GM19239 (cell line): ENCODE measurements at places on chromosomes 11 and 22.

DNA sequence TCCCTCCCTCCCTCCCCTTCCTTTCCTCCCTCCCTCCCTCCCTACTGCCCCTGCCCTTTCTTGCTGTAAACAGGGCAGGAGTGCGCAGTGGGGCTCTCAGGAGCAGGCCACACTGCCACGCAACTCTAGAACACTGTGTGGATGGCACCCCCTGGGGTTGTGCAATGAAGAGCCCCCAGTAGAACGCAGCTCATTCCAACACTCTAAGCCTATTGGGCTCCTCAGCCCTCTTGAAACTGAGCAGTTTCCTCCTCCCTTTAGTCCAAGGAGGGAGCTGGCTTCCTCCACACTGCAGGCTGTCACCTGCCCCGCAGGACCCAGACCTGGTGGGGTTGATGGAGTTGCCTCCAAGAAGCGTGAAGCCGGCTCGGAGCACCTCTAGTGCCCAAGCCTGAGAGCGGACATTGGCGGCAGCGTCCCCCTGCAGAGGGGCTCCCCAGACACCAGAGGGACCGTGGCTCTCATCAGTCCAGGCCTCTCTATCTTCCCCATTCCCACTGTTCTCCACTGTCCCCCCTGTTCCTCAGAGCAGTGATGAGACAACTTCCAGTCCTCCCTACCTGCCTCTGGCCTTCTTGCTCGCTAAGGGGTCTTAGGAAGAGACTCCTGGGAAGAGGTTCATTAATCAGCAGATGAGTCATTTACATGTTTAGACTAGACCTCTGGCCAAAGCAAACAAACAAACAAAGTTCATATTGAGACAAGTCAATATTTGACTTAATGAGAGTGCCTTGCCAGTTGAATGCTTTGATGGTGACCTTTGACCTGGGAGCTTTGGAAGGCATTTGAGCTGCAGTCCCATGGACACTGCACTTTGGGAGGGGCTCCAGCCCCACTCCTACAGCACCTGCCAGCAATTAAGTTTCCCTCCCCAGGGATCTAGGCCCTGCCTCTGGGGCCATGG lies 64.0 kb downstream of the RPUSD4 start:
- DNase-seq = no peak

GRCh38 chr11:66970371-66970806 lies 4.7 kb upstream of the C11orf86 start:
- no peak for DNase-seq

- no peak for DNase-seq
Measured at GRCh38 chr11:45933131-45933831, 10.8 kb downstream of the LARGE2 start.

DNA sequence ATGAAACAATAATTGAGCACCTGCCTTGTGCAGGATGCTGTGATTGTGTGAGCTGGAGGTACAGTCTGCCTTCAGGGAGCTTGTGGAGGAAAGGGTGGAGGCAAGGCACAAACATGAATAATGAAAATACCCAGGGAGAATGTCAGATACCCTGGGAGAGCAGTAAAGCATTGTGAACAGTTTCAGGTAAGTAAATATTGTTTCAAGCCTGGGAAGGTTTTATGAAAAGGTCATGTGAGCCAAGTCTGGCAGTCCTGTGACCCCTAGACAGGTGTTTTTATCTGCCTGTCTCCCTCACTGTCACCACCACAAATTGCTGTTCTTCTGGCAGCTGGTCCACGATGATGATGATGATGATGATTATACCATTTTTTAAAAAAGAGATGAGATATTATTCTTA lies 32.0 kb downstream of the SPECC1L start:
- no peak for DNase-seq

DNA sequence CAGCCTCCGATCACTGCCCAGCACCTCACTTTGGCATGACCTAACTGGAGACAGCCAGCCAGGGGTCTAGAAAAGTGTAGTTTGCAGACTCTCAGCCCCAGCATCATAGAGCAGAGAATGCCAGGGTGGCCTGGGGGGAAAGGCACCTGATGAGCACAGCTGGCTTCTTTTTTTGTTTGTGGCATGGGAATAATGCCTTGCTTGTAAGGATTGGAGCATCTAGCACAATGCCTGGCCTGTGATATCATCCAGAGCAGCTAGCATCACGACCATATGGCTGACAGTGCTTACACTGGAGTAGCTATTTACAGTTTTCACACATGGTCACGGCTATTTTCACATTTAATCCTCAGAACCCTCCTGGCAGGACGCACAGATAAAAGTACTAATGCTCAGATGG lies 594.8 kb upstream of the B3GAT1 start:
- no peak for DNase-seq

GRCh38 chr11:31676280-31676982 lies 134.7 kb downstream of the PAX6 start:
- no peak for DNase-seq

- no peak for DNase-seq
Measured at GRCh38 chr11:118979434-118979833, 7.9 kb downstream of the FOXR1 start.

GRCh38 chr22:38107692-38108515 lies 2.6 kb downstream of the BAIAP2L2 start:
- DNase-seq = no peak

DNA sequence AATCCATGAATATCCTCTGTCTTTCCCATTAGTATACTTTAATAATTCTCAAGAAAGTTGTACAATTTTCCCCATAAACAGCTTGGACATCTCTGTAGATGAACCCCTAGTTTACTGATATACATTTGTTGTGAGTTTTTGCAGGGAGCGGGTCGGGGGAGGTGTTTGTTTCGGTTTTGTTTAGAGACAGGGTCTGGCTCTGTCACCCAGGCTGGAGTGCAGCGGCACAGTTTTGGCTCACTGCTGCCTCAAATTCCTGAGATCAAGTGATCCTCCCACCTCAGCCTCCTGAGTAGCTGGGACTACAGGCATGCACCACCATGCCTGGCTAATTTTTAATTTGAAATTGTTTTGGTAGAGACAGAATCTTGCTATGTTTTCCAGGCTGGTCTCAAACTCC lies 57.6 kb downstream of the IGLL5 start:
- no peak for DNase-seq

- DNase-seq = no peak
Measured at GRCh38 chr11:30510750-30511149, 75.4 kb downstream of the MPPED2 start.

- no peak for DNase-seq
Measured at GRCh38 chr11:61892085-61892370, 683 bp upstream of the FADS3 start.

- no peak for DNase-seq
Measured at GRCh38 chr22:22906907-22907550, 19.4 kb downstream of the IGLL5 start.

- DNase-seq = no peak
Measured at GRCh38 chr11:124080327-124081001, 34.8 kb upstream of the VWA5A start.

DNA sequence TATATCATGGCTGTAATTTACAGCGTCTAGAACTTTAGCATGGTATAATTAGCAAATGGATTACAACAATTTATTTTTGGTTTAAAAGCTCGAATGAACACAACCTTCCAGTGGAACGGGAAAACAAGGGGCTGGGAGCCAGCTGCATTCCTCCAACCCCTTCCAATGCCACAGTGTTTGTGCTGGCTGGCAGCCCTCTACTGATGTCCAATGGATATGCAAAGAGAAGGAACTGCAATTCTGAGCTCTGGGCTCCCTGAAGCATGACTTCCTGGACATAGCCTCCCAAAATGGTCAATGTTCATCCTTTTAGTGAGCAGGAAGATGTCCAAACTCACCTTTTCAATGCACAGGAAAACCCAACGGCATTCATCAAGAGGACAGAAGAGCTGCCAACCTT lies 288.3 kb downstream of the TENM4 start:
- no peak for DNase-seq

DNA sequence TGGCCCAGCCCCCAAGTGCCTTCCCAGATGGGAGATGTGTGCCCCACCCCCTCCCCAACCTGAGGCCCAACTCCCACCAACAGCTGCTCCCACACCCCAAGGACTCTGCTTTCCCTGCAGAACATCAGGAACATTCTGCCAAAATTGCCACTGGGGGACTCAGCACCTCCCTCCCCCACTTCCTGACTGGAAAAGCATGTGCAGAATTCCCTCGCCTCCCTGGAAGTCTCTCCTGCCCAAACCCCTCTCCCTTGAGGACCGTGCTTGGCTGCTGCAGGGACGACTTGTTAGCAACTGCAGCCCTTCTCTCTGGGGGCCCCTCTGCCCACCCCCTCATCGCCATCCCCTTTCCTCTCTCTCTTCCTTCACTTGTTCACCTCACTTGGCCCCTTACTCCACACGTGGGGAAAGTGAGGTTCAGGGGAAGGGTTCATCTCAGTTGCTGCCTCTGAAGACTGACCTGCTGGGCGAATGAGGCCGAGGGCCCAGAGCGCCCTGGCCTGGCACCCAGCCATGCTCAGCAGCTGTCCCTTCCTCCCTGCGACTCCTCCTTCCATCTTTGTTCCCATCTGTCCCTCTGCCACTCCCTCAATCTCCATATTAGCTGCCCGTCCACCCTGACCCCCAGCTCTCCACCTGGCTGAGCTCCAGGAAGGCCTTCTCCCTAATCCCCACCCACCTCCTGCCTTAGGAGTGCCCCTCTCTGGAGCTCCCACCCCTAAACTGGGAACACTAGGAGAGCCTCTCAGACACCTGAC lies 105.1 kb downstream of the CHST1 start:
- no peak for DNase-seq

DNA sequence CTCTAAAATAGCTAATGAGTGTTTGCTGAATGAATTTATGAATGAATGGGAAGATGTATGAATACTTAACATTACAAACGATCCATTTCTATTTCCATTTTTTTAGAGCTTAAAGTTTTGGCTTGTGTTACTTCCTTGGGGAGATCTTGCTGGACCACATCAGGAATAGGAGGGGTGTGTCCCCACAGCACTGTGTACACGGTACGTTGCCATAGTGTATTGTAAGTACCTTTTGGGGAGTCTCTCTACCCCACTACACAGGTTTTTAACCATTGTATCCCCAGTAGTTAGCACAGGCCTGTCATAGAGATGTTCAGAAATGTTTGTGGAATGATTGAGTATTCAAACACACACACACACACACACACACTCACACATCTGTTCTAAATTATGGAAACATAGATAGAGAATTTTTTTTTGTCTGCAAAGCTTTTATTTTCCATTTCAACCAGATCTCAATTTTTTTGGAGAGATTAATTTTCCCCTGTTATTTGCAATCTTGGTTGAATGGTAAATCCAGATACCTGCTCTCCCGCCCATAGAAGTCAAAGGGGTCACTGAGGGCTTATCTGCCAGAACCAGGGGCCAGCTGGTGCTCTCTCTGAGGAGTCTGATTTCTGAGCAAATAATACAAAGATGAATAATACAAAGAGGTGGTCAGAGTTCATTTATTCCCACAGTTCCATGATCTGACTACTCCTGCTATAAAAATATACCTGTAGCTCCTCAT lies 471.0 kb downstream of the INSC start:
- no peak for DNase-seq

- DNase-seq = no peak
Measured at GRCh38 chr11:132874638-132875037, 657.7 kb downstream of the OPCML start.

- DNase-seq = no peak
Measured at GRCh38 chr22:36734171-36735058, 30.9 kb upstream of the CACNG2 start.
